Brain microvascular endothelial cell (primary cell): ENCODE measurements at places on chromosomes 7 and 10.

- DNase-seq, result no peak
Observed at GRCh38 chr10:2836921-2837662, 230.3 kb upstream of the PFKP start.

DNA sequence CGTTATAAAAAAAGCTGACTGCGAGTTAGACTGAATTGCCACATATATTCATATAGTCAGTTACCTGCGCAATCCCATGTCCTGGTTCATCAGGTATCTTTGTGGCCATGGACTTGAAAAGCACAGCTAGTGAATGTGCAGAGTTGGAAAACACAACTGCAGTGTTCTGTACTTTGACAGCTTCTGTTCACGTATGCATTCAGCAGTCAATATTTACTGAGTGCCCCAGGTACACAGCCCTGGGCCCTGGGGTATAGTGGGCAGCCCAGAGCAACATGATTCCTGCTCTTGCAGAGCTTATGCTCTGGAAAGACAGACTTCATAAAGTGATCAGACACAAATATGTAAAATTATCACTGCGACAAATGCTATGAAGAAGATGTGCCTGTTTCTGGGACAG, 313.9 kb downstream of the PHTF2 start:
- no peak for DNase-seq

DNA sequence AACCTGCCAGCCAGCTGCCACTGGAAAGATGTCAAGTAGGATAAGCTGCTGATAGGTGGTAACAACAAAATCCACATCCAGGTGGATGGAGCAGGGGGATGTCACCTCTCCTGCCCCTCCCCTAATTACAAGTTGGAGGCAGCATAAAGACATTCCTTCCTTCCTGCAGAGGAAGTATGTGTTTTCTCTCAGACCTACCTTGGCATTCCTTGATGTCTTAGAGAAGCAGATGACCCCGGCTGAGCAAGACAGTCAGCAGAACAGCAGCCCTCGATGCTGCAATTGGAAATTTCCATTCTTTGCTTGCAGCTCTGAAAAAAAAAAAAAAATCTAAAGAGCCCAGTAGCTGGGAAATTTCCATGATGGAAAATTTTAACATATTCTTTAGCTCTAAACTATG, 137.5 kb upstream of the MKLN1 start:
- no peak for DNase-seq

GRCh38 chr7:130419658-130420057, 21.2 kb downstream of the CEP41 start:
- no peak for DNase-seq

DNA sequence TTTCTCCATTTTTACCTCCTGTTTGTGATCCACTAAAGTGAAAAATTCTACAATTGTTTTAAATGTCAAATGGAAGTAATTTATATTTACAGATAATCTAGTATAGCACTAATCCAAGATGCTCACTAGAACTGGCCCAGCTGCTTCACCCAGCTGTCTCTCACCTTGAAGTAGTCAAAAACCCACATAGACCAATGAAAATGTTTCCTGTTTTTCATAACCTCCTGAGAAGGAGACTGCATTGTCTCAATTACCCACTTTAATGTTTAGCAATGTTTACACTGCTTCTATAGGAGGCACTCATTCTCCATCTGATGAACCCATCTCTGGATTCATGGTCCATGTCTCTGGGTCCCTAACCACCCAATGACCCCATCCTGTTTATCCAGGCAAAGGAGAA, 56.1 kb upstream of the ADO start:
- DNase-seq, result no peak

GRCh38 chr10:43811871-43812270, 163.2 kb upstream of the ZNF32 start:
- no peak for DNase-seq

GRCh38 chr7:112503361-112503972, 22.7 kb downstream of the LSMEM1 start:
- no peak for DNase-seq

DNA sequence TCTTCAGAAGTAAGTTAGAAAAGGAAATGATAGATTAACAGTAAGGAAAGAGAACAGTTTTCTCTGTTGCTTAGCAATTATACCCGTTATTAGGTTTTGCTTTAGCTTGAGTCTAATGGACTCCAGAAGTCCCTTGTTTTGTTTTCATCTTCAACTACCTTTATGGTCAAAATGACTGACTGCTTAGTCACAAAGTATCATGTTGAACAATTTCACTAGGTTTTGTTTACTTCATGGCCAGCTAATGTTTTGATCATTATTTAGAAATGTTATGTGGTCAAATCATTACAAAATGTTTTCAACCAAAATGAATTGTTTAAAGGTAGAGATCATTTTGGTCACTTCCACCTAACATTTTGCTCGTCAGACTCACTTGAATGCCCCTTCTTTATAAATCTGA, 1.9 kb downstream of the UBN2 start:
- no peak for DNase-seq

GRCh38 chr7:151774951-151775350, 102.0 kb downstream of the PRKAG2 start:
- no peak for DNase-seq

DNA sequence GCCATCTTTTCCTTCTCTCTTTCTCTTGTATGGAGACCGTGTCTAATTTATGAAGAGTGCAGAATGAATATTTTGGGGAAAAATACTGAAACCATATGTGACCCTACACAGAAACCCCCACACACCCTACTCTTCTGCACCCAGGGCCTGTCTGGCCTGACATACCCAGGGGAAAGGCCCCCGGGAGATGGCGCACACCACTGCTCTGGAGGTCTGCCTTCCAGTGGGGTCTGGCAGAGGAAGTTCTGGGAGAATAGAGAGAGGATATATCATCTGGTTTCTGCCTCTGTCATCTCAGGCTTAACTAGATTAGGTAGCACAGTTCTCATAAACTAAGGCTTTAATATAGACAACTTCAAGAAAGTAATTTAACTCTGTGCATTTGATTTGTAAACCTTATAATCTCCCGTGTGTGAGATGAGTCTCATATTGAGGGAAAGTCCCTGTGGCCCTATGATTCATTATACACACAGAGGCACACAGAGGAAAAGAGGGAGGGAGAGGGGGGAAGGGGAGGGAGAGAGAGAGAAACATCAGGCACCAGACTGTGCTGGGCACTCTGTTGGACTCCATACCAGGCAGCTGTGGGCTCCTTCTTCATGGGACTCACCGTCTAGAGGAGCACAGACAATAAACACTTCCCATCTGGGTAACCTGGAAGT, 123.3 kb downstream of the AOAH start:
- peak; percentile 67 for DNase-seq
